T-cell (primary cell): ENCODE measurements at places on chromosomes 1 and 21. TPM values are rescaled to one million over a fixed set of nuclear protein-coding genes. Genes with fewer than 3 reads are reported as not detected.

The KRTAP23-1 gene
- not detected for total RNA-seq

The CA14 gene
- not detected for total RNA-seq

The GJA8 gene
- not detected for total RNA-seq

The SPATA6 gene
- 4.9 TPM for total RNA-seq

GRCh38 chr1:229378586-229379367, 35.9 kb upstream of the CCSAP start:
- no peak overlapping the region for H3K4me3 ChIP-seq
- no peaks in the 10 kb centered on the region for H3K4me1 ChIP-seq
- H3K27ac ChIP-seq: no peak overlapping the region

GRCh38 chr1:220700556-220701179, 10.5 kb downstream of the C1orf115 start:
- no peak overlapping the region for H3K4me3 ChIP-seq
- no peak for DNase-seq
- no peak overlapping the region for H3K27ac ChIP-seq
- H3K4me1 ChIP-seq: no peaks in the 10 kb centered on the region
- H3K27me3 ChIP-seq: peaks cover 16% of the 10 kb centered on the region

DNA sequence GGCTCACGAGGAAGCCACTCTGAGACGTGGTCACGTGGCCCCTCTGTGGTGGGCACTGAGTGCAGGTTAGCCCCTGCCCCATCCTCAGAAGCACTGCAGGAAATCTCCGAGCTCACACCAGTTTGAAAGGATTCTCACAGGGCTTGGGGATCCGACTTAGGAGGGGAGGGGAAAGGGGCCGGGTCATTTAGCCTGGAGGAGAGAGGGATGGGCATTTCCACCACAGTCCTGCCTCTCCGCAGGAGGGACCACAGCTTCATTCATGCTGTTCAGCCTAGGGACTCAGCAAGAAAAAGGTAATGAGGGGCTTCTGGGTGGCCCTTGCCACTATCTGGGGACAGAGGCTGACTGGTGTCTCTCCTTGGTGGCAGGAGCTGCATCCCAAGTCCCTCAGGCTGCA, 126.5 kb downstream of the NPHP4 start:
- DNase-seq: no peak
- no peaks in the 10 kb centered on the region for H3K36me3 ChIP-seq
- H3K4me1 ChIP-seq: no peaks in the 10 kb centered on the region
- no peaks in the 10 kb centered on the region for H3K27me3 ChIP-seq
- no peak overlapping the region for H3K4me3 ChIP-seq
